ENCODE measurements at places on chromosomes 7 and 10. TPM values are rescaled to one million over a fixed set of nuclear protein-coding genes. Genes with fewer than 3 reads are reported as not detected.
A peak's percentile ranks its signal among the peaks of the same experiment; 100 is the strongest.

DNA sequence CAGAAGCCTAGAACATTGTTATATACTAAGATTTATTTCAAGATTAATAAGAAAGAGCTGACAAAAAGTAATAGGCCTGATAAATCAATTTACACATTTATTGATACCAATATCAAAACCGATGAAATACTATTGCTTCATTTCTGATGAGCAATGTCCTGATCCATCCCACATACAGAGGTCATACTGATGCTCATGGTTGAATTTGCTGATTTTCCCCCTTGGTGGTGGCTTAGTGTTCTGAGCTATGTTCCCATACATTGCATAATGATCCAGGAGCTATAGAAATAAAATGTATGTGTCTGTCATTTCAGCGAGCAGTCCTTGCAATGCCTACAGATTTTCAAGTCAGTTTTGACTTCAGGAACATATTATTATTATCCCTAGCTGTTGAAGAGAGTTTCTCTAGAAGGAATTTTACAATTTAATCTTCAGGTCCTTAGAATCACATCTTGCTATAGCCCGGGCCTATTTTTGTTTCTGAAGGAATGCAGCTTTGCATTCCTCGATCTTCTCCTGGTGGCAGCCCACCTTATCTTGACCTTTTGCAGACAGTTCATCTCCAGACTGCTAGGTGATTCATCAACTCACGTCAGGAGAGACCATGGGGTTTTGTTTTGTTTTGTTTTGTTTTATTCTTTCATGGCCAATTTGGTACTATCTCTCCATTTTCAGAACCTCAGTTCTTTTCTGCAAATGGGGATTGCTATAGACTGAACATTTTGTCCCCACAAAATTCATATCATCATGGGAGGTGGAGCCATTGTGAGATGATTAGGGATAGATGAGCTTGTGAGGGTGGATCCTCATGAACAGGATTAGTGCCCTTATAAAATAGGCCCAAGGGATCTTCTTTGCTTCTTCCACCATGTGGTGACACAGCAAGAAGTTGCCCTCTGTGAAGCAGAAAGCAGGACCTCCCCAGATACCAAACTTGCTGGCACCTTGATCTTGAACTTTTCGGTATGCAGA, 465.6 kb upstream of the IGFBP3 start:
- DNase-seq = peak; percentile 28

SSC4D gene
- 0.36 TPM for total RNA-seq

GRCh38 chr10:36183056-36183455, 541.0 kb upstream of the FZD8 start:
- DNase-seq = no peak

DNA sequence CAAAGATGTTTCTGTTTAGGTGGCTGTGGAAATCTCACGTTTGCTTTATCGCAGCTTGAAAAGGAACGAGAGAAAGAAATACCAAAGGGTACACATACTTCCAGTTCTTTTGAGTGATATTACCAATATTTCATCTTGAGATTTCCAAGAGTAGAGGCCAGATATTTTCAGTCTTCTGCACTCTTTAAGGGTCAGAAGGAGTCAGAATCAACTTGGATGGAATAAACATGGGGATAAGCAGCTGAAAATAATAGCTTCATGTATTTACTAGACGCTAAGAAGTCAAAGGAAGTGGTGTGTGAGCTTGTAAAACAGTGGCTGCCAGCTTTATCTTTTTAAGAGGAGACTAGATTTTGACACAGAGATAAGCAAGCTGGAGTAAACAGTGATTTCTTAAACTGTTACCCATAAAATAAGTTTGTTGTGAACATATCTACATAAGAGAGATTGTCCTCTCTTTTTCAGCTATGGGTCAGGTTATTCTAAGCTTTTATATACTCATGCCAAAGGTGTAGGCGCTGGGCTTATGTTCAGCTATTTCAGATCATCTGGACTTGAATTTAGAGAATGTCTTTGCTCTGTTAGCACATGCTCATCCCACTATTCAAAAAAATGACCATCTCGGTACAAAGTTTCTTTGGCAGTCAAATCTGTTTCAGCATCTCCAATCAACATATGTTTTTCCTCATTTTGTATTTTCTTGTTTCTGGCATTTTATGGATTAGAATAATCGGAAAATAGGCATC, 170.8 kb upstream of the TCF7L2 start:
- no peak for DNase-seq
